Epithelial cell of proximal tubule (primary cell): ENCODE measurements at places on chromosomes 16 and 17. TPM values are rescaled to one million over a fixed set of nuclear protein-coding genes. Genes with fewer than 3 reads are reported as not detected.

The SALL1 gene
- 17.4 and 20.0 TPM in 2 replicates for total RNA-seq

The TNFRSF13B gene
- not detected in 2 replicates for total RNA-seq

The RNF157 gene
- total RNA-seq, result 5.0 and 10.0 TPM in 2 replicates

The SCGB1C2 gene
- total RNA-seq, result not detected in 2 replicates

The APOBR gene
- total RNA-seq, result not detected in 2 replicates

The PRSS8 gene
- 27.4 and 53.6 TPM in 2 replicates for total RNA-seq

The C17orf50 gene
- 1.0 TPM in 1 of 2 replicates, not detected in the other for total RNA-seq

The PERCC1 gene
- total RNA-seq, result not detected in 2 replicates

The OR3A3 gene
- total RNA-seq, result not detected in 2 replicates

The NLGN2 gene
- total RNA-seq, result 2.5 and 10.3 TPM in 2 replicates

The DHRS7B gene
- total RNA-seq, result 19.1 and 21.8 TPM in 2 replicates

The CES3 gene
- 0.75 TPM in 1 of 2 replicates, not detected in the other for total RNA-seq

The NPW gene
- 0.46 and 2.4 TPM in 2 replicates for total RNA-seq

The MAPT gene
- 0.06 and 0.07 TPM in 2 replicates for total RNA-seq

The MYH11 gene
- not detected in 2 replicates for total RNA-seq

The PYDC1 gene
- not detected in 2 replicates for total RNA-seq

The CDC6 gene
- 49.2 and 66.5 TPM in 2 replicates for total RNA-seq

The KCNH4 gene
- total RNA-seq, result not detected in 2 replicates
